ENCODE measurements at places on chromosomes 4 and X.

GRCh38 chrX:18490806-18491555 is 65.6 kb downstream of the CDKL5 start:
- no peak for DNase-seq

DNA sequence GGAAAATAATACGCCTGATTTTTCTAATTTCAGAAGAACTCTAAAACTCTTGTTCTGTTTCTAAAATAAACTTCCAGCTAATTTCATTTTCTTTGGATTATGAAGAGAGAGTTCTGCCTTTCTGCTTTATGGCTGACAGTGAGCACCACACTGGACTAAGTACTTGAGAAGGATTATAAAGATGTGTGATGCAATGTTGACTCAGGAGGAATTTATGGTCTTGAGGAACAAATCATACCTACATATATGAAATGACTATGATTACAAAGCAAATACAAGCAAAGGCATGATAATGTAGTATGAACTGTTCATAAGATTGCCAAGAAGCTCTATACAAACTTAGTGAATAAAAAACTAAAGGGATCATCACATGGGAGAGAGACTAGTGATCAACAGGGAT is 13.0 kb upstream of the SLC25A5 start:
- no peak for DNase-seq

GRCh38 chr4:126455865-126456264 is 1141.1 kb downstream of the FAT4 start:
- no peak for DNase-seq

- no peak for DNase-seq
Observed at GRCh38 chr4:182074810-182075209, 168.4 kb upstream of the TENM3 start.

- DNase-seq: no peak
Observed at GRCh38 chrX:111467896-111468295, 43.5 kb upstream of the SERTM2 start.

DNA sequence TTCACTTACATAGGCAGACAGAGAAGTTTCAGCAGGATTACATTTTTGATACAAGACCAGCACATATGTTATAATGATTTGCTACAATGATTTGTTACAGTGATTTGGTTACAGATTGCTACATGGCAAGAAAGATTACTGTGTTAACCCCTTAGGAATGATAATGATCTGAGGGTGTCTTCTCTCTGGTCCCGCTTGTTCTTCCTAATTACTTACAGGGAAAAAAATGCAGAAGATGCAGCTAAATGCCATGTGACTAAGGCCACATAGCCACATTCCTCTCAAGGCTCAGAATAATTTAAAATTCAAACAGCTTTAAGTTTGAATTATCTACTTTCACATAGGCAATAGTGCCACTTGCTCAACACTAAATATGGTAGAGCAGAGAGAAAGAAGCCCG is 9.7 kb upstream of the LAP3 start:
- DNase-seq: no peak

GRCh38 chrX:16416588-16416987 is 233.4 kb upstream of the S100G start:
- no peak for DNase-seq

GRCh38 chrX:7119950-7120877 is 27.3 kb upstream of the STS start:
- DNase-seq: no peak

GRCh38 chr4:127782275-127783025 is at the start of gene HSPA4L:
Gene HSPA4L (plus strand): TSS chr4:127782322. CDS start chr4:127782551, 229 bp downstream.
- peak; percentile 50 for DNase-seq

- no peak for DNase-seq
Observed at GRCh38 chr4:24966076-24966475, 53.2 kb upstream of the CCDC149 start.

DNA sequence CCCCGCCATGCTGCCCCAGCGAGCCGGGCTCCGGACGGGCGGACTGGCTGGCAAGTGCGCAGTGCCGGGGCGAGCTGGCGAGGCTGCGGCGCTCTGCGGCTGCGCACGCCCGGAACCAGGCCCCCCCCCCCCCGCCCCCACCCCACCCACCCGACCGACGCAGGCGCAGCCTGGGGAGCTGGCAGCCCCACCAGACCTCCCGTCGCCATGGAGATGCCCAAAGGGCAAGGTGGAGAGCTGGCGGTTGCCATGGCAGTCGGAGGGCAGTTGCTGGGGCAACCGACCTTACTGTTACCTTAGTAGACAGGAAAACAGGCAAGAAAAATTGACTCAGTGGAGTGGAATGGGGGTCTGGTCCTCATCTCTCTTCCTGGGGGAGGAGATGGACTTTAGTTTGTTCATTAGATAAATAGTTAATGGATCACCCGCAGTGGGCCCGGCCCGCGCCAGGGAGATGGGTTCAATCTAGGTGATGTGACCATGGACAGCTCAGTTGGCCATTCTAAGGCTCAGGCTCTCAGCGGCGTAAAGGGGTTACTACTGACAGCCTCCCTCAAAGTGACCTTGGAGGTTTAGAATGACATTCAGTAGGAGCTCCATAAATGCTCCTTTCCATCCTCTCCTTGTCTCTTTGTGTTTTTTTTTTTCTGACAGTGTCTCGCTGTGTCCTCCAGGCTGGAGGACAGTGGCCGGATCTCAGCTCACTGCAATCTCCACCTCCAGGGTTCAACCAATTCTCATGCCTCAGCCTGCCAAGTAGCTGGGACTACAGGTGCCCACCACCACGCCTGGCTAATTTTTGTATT is at the start of gene PCSK1N:
Gene PCSK1N, minus strand, starts transcription at position 87 of the 806 bp plus-strand sequence. Its CDS starts 78 bp downstream, at position 9.
- DNase-seq: peak; percentile 36

GRCh38 chr4:74724979-74725378 is 69.3 kb downstream of the BTC start:
- DNase-seq: no peak

DNA sequence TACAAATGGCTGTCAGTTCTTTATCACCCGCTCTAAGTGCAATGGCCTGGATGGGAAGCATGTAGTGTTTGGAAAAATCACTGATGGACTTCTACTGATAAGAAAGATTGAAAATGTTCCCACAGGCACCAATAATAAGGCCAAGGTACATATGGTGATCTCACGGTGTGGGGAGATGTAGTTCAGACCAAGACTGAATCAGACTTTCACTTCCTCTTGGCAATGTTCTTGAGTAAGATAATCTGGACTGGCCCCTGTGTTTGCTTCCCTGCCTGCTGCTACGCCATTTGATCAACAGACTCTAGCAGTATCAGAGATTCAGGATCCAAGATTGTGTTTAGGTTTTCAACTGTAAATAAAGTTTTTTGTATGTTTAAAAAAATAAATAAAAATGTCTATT is 682.2 kb upstream of the AMOT start:
- DNase-seq: no peak

- no peak for DNase-seq
Observed at GRCh38 chr4:65698631-65699030, 28.3 kb upstream of the EPHA5 start.

- no peak for DNase-seq
Observed at GRCh38 chr4:186300659-186301390, 34.8 kb downstream of the F11 start.

- no peak for DNase-seq
Observed at GRCh38 chr4:74638001-74638400, 156.3 kb downstream of the BTC start.

DNA sequence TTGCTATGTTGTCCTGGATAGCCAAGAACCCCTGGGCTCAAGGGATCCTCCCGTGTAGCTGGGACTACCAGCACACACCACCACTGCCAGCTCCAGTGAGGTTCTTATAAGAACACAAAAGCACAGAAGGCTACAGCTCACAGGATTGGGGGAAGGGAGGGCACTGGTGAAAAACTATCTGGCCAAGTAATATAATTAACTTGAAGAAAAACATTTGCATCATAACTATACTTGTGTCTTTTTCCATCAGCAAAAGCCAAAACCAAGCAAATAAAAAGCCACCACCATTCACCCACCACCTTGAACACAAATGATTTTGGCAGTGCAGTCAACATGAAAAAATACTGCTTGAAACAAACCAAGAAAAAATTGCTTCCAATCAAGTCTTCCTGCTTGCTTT is 188.2 kb downstream of the MAML3 start:
- DNase-seq: no peak

- DNase-seq: no peak
Observed at GRCh38 chr4:31408121-31408520, 688.0 kb downstream of the PCDH7 start.

DNA sequence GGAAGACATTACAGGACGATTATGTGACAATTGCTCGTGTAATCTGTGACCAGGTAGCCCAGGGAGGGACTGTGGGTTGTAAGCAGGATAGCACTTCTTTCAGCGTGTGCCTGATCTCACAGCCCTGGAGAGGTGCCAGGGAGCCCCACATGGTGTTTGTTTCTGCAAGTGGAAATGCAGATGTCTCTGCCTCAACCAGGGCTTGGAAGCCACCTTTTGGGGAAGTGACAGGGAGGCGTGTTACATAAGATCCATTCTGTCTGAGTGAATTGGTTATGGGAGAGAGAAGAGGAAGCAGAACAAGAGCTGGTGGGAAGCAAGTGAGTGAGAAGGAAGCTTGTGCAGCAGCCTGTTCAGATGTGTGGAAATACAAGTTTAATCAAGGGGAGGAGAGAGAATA is 104.5 kb upstream of the GATB start:
- DNase-seq: no peak

DNA sequence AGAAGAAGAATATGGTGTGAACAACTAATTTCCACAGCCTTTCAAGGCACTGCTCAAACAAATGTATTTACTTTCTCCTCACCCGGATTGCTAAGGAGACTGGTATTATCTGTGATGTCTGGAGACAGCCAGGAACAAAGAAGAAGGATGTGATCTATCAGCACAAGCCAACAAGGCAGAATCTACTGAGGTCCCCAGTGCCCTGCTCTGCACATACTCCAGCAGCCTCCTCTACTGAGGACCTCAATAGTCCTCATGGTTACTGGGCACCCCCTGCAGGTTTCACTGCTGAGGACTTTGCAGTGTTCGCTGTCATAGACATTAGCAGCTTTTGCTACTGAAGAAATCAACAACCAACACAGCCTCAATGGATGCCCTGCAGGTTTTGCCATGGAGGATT is 930.1 kb downstream of the ADGRL3 start:
- DNase-seq: no peak

GRCh38 chr4:156729416-156729815 is 242.2 kb downstream of the PDGFC start:
- no peak for DNase-seq

DNA sequence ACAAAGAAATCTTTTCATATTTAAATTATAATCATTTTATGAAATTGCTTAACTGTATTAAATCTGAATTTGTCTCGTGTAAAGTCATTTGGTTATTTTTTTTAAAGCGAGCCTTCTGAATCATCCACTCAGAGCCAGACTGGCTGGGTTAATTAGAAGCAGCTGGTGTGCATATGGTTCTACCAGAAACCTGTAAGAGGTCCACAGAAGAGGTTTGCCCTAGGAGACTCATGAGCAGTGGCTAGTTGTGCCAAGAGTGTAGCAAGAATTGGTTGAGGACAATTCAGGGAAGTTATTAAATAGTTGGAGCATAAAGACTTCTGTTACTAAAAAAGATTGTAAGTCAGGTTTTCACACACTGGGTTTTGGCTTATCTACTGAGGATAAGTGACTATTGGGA is 267.4 kb downstream of the IL1RAPL2 start:
- no peak for DNase-seq
